Inflammatory macrophage treated with lipopolysaccharide for 4 hours (primary cell): ENCODE measurements at places on chromosomes 6 and 20.

DNA sequence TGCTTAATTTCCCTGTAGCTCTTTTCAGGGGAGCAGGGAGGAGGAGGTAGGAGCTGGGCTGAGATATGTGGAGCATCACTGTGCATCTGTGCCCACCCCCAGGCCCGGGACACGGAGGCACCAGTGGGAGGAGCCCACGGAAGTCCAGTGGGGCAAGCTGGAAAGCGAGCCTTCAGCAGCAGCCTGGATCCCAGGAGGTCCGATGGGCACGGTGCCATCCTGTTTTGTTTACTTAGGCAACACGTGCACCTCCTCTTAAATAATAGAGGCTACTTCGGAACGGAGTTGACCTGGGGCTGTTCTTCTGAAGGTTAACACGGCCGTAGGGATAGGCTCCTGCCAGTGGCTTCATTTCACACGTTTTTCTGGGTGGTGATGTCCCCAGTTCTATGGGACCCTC, 51.6 kb downstream of the CDH4 start:
- DNase-seq = no peak

- no peak for DNase-seq
Observed at GRCh38 chr6:137751768-137752560, 115.1 kb upstream of the TNFAIP3 start.

DNA sequence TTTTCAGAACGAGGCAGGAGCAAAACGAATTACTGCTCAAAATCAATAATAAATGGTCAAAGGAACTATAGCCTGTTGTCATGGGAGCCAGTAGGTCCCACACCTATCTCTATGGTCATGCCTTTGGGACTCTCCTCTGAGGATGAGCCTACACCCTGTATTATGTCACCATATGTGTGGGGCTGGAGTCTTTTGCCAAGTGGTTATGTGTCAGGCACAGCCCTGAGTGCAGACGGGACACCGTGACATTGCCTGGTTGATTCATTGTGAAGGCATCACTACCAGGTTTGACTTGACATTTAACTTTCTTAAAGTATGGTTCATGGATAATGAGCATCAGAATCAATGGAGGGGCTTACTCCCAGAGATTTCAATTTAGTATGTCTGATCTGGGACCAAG, 23.6 kb downstream of the BMP6 start:
- no peak for DNase-seq

GRCh38 chr6:97203343-97203742, 79.7 kb downstream of the MMS22L start:
- no peak for DNase-seq

GRCh38 chr20:23112595-23112994, 26.5 kb upstream of the CD93 start:
- no peak for DNase-seq

DNA sequence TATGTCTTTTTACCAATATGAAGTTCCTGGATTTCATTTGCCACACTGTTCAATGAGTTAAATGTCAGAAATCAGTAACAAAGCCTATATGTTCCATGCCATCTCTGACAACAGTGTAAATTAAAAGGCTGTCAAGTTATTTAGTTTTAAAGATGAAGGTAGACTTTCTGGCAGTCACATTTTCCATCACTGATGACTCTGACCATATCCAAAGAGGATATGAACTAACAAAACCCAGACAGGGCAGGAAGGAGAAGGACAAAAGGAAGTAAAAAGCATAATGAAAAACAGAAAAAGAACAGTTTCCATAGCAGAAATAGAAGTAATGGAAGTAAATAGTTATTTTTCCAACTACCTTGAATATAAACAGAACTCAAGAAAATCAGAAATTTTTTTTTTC, 242.3 kb downstream of the UBE3D start:
- no peak for DNase-seq

- no peak for DNase-seq
Observed at GRCh38 chr6:127816643-127817042, 84.2 kb downstream of the THEMIS start.

DNA sequence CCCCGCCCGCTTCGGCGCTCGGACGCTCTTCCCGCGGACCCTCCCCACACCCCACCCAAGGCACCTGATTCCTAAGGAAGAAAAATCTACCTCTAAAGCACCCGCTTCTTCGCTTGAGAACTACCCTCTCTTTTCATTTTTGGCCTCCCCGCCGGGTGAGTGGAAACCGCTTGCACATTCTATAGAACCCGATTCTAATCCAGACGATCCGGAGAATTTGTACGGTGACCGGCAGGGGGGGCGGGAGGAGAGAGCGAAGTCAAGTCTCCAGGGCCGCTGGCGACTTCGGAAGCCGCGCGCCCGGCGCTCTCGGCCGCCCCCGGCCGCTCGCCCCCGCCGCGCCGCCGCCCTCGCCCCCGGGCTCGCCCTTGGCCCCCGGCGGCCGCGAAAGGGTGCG, at the start of gene RBM24:
Gene RBM24 (plus strand): TSS at position 262 of the 397 bp plus-strand sequence. CDS start 221 bp downstream, outside the sequence.
- DNase-seq = peak; percentile 38

DNA sequence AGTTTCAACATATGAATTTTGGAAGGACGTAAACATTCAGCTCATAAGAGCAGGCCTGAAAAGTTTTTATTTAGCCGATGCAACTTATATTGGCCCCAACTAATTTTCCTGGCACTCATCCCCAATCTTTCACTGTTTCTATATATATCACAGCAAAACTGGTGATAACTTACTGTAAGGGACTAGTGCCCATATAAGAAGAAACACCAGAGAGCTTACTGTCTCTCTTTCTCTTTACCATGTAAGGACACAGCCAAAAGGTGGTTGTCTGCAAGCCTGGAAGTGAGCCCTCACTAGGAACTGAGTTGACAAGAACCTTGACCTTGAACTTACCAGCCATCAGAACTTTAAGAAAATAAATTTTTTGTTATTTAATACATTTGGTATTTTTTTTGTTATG, 807.4 kb upstream of the CITED2 start:
- no peak for DNase-seq

DNA sequence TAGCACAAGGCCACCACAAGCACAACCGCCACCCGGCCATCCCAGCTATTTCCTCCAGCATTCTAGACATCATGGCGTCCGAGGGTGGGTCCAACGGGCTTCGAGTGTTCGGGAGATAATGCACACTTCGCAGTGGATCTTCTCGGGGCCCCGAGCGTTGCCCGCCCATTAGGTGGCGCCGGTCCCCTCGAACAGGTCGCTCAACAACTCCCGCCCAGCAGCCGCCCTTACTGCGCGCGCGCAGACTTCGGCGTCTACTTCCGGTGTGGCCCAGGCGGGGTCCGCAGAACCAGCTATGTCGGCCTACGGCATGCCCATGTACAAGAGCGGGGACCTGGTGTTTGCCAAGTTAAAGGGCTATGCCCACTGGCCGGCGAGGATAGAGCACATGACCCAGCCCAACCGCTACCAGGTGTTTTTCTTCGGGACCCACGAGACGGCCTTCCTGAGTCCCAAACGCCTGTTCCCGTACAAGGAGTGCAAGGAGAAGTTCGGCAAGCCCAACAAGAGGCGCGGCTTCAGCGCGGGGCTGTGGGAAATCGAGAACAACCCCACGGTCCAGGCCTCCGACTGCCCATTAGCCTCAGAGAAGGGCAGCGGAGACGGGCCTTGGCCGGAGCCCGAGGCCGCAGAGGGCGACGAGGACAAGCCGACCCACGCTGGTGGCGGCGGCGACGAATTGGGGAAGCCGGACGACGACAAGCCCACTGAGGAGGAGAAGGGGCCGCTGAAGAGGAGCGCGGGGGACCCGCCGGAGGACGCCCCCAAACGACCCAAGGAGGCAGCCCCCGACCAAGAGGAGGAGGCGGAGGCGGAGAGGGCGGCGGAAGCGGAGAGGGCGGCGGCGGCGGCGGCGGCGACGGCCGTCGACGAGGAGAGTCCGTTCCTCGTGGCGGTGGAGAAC, at the start of gene HDGFL1:
Gene HDGFL1 (plus strand): TSS at position 286 of the 904 bp plus-strand sequence. CDS start 10 bp downstream, at position 296.
- no peak for DNase-seq

GRCh38 chr20:33539129-33539528, 49.2 kb downstream of the CBFA2T2 start:
- no peak for DNase-seq

DNA sequence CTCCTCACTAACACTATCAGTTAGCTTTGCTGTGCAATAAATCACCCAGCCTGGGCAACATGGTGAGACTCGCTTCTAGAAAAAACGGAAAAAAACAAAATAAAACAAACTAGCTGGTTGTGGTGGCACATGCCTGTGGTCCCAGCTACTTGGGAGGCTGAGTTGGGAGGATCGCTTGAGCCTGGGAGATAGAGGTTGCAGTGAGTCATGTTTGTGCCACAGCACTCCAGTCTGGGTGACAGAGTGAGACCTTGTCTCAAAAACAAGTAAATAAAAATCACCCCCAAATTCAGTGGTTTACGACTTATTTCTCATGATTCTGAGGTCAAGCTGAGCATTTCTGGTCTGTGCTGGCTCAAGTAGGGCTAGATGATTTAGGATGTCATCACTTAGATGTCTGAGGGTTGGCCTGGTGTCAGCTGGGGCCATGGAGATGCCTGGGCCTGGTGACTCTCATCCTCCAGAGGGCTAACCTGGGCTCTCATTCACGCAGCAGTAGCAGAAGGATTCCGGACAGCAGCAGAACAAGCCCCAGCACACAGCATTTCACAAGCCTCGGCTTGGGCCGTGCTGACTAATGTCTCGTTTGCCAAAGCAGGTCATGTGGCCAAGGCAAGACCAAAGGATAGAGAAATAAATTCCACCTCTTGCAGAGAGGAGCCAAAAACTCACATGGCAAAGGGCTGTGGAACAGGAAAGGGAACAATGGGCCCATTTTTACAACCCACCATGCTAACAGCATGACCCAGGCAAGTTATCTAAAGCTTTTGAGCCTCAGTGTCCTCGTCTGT, 32.5 kb downstream of the MGME1 start:
- DNase-seq = peak; percentile 56

GRCh38 chr6:40247516-40248115, 313.4 kb upstream of the MOCS1 start:
- no peak for DNase-seq

- DNase-seq = no peak
Observed at GRCh38 chr6:19369785-19370184, 467.4 kb upstream of the ID4 start.

- no peak for DNase-seq
Observed at GRCh38 chr6:129638055-129638684, 71.8 kb downstream of the ARHGAP18 start.

DNA sequence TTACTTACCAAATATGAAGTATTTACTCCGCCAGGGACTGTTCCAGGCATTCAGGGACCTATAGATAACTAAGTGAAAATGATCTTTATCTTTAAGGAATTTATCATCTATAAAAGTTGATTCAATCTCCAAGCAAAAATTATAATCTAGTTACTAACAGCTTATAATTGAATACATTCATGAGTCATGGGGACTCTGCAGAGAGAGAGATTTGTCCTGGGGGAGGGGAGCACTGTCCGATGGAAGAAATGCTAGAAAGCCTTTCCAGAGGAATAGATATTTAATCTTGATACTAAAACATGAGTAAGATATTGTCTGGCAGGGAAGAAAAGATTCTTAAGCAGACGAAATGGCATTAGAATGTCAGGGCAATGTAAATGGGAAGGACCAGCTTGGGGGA, 139.3 kb downstream of the CD164 start:
- DNase-seq = no peak

GRCh38 chr6:143556529-143556928, 45.0 kb upstream of the FUCA2 start:
- no peak for DNase-seq

DNA sequence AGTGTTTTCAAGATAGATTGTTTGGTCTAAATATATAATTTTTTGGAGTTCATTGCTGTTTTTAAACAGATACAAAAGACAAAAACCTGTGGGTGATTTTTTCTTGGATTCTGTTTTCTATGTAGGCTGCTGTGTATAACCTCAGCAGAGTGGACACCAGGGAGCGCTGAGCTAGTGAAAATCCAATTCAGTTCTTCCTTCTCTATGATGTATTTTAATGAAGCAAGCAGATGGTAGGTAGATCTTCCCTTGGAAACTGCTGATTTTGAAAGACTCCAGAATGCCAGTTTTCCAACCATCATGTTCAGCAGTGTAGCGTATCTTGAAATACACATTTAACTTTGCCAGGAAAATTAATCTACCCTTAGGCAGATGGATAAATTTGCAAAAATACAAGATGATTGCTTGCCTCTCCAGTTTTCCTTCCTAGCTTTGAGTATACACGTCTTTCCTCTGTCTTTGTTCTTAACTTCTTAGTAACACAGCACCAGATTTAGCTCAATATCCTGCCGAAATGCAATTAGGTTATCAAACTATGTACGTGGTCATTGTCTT, 178.0 kb downstream of the PHF3 start:
- no peak for DNase-seq

GRCh38 chr6:36929607-36930006, 24.9 kb upstream of the PI16 start:
- no peak for DNase-seq

GRCh38 chr6:105545947-105546731, 143.3 kb upstream of the PREP start:
- no peak for DNase-seq

- no peak for DNase-seq
Observed at GRCh38 chr6:33766921-33767907, 20.5 kb upstream of the IP6K3 start.

- DNase-seq = no peak
Observed at GRCh38 chr20:10291568-10292248, 73.1 kb downstream of the SNAP25 start.

DNA sequence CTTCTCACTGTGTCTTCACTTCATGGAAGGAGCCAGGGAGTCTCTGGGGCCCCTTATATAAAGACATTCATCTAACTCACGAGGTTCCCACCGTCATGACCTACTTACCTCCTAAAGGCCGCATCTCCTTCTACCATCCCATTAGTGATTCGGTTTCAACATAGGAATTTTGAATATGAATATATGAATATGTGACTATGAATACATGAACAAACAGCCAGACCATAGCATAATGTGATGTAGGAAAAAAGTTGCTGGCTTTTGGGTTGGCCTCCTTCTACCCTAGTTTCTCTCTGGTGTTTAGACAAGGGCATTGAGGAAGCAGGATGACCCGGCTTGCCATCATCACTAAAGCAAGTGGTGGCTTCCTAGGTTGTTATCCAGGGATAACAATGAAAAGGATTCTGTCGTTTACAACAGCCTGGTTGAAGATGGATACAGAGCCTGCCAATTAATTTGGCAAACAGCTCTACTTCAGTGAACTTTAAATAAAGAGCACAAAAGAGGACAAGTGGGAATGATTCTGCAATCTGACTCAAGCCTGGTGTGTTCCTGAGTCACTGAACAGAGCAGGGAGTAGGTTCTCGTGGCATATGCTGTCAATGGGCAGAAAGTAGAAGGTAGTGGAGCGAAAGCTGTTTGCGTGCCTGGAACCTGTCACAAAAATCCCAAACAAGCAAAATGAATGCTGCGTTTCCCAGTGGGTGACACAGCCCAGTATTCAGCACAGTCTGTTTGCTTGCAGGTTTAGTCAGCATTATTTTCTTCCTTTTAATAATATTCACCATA, 44.0 kb upstream of the DOK5 start:
- DNase-seq = no peak

GRCh38 chr6:26383624-26384417, 913 bp downstream of the BTN2A2 start:
- no peak for DNase-seq

- DNase-seq = no peak
Observed at GRCh38 chr6:29975561-29975907, 33.2 kb downstream of the HLA-A start.

- no peak for DNase-seq
Observed at GRCh38 chr6:3340894-3341293, 82.1 kb downstream of the PSMG4 start.
